Gastroesophageal sphincter (tissue), 4 donors: ENCODE measurements at places on chromosomes 4 and X.
A peak's percentile ranks its signal among the peaks of the same experiment; 100 is the strongest.

GRCh38 chr4:152100379-152101201 lies 339.8 kb upstream of the GATB start:
- ATAC-seq = peak; percentile 29

- no peak for ATAC-seq
Measured at GRCh38 chr4:140174543-140174942, 20.6 kb upstream of the MAML3 start.

DNA sequence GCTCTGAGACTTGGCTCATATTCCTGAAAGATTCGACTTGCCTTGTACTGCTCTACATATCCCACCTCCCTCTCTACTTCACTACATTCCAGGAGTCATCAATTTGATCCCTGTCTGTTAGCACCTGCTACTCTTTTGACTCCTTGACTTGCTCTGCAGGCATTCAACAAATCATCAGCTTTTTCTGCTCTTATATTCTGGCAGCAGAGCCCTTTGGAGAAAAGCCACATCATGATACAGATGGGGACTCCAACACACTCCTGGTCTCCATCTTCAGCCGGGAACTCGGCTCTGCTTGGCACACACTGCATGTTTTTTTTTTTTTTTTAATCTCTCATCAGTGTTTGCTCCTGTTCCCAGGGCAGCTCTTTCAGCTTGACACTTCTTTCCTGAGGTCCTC lies 293.2 kb upstream of the LCORL start:
- ATAC-seq = no peak

DNA sequence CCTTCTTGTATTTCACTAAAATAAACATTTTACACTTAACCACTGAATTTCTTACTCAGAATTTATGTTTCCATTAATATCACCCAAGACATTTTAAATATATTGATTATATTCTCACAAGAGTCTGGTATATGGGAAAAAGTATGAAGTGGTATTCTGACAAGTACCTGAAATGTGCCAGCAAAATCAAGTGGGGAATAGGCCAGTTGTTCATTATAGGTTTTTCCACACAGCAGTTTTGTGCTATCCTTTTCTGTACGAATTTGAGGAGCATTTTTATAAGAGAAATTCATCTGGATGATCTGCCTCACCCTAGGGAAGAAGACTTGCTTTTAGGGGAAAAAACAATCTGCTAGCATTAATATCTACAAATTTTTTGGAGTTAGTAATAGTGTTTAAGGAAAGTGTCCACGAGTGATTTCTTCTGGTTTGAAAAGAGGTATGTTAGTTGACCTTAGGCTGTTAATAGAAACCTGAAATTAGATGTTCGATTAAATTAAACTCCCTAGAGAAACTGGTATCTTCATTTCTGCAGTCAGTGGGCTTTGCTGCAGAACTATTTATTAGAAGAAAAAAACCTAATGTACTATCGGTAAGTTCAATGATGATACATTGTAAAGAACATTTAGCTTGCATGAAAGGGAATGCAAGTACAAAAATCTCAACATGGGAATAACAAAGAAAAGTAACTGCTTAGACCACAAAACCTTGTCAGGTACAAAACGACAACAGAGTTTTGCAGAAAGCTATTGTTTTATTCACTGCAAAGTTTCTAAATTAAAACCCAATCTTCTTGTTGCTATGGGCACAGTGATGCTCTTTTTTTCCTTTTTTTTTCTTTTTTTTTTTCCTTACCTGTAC lies 1.8 kb downstream of the KLF3 start:
- ATAC-seq = no peak

DNA sequence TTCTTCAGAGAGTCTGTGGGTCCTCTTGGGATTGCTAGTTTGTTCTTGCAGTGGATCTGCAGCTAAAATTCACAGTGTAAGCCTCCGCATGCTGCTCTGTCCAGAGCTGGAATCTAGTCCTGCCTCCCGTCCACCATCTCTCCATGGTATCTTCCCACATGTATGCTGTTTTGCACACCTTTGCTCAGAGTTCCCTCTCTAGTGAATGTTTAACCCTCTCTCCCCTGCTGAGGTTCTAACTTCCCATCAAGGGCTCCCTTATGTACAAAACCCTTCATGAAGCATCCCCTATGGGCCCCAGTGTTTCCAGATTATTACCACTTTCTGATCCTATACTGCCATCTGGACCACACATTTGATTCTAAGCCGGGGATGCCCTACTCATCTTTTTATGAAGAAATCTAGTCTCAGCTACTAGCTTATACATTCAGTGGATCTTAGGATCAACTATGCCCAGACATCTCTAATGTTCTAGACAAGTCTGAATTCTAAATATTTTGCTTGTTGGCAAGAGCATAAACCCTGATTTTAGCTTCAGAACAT lies 157.3 kb downstream of the CPEB2 start:
- ATAC-seq = no peak

DNA sequence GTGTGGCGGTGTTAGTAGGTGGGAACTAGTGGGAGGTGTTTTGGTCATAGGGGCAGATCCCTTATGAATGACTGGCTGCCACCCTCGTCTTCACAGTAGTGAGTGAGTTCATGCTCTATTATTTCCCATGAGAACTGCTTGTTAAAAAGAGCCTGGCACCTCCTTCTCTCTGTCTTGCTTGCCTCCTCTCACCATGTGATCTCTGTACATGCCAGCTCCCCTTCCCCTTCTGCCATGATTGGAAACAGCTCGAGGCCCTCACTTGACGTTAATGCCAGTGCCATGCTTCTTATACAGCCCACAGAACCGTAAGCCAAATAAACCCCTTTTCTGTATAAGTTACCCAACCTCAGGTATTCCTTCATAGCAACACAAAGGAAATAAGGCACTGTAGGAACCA lies 21.7 kb downstream of the PNMA6F start:
- no peak for ATAC-seq

GRCh38 chrX:16852617-16853179 lies 17.5 kb downstream of the RBBP7 start:
- no peak for ATAC-seq

DNA sequence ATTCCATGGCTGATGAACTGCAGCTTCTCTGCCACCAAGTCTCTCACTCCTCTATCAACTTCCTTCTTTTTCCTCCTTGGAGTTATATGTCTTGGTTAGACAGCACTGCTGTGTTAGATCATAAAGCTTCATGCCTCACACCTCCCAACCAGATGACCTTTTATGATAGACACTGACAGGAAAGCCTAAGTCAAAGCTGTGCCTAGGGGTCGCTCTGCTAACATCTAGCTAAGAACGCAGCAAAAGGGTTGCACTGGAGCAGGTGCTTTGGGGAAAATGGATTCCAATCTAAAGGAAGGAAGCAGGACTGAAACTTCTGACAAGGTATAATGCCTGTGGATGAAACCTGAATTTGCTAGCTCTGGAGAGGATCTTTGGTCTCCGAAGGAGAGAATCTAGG lies 509.7 kb downstream of the SMARCA1 start:
- no peak for ATAC-seq

- ATAC-seq = no peak
Measured at GRCh38 chr4:151727365-151727764, 33.4 kb downstream of the GATB start.

DNA sequence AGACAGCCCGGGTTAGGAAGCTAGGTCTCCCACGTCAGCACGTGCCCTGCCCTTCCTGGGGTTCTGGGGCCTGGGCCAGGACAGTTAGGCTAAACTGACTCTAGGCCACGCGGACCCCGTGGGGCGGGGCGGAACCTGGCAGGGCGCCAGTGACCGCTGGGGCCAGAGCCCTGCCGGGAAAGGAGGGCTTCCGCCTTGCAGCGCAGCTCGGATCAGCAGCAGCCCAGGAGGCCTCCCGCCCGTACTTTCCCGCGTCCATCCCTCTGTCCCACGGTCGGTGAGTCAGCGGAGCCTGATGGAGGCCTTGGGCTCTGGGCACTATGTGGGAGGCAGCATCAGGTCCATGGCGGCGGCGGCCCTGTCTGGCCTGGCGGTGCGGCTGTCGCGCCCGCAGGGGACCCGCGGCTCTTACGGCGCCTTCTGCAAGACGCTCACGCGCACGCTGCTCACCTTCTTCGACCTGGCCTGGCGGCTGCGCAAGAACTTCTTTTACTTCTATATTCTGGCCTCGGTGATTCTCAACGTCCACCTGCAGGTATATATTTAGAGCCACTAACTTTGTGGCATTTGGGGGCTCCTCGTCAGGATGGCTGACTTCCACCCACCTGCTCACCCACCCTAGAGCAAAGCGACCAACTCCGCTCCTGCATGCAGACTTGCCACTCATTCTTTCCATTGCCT lies at the start of gene SMIM10:
SMIM10 (plus strand) TSS at position 191 of the 681 bp plus-strand sequence; CDS start at position 296, 105 bp downstream.
- ATAC-seq = peak; percentile 94

- ATAC-seq = no peak
Measured at GRCh38 chrX:77433001-77433400, 14.2 kb upstream of the FGF16 start.

- peak; percentile 25 for ATAC-seq
Measured at GRCh38 chr4:190121759-190122158, 51.8 kb upstream of the DUX4 start.

DNA sequence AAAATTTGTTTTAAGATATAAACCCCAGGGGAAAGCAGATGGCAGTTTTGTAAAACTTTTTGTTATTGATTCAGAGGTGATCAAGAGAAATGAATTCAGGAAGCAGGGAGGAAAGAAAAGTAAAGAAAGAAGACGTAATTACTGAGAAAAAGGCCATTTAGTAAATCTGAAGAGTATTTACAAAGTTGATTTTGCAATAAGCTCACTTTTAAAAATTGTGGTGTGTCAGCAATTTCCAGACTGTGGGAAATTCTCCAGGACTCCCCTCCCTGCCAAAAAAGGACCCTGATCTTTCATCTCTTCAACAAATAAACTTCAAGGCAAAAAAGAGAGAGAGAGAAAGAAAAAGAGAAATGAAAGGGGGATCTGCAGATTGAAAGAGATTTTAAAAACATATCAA lies 36.6 kb downstream of the PCYT1B start:
- no peak for ATAC-seq

GRCh38 chr4:125338814-125339213 lies 24.1 kb downstream of the FAT4 start:
- no peak for ATAC-seq

DNA sequence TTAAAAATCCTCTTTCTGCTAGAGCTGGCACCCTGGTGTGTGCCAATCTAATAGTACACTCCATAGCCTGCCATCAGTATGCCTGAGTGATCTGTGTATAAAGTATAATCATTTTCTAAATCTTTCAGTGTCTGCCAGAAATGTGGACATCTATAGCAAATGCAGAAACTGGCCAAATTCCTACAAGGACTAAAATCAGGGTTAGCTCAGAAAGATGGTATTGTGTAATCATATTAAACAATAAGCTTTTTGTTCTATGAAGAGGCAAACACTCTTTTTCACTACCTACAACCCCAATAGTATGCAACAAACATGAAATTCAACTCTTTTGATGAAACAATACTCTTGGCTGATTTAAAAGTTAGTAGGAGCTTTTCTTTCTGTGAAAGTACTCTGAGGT lies 7.7 kb upstream of the TXLNG start:
- no peak for ATAC-seq

DNA sequence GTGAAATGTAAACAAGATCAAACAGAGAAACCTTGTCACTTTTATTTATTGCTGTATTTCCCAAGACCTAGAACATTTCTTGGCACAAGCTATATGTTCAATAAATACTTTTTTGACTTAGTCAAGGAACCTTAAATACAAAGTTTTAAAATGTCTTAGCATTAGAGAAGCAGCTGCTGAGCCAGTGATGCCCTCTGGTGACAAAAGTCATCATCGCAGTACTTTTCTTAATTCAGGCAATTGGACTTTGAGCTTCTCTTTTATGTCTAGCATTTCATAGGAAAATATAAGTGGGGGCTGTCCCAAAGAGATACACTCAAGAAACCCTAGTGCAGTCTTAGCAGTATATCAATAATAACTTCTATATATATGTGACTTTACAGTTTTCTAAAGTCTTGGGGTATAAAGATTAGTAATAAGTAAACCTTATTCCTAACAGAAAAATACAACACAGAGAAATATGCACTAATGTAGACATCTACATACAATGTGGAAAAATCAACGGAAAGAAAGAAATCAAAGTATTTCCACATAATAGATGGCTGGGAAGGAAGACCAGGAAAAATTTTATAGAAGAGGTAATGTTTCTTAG lies 118.4 kb downstream of the DTHD1 start:
- ATAC-seq = no peak

GRCh38 chrX:39442332-39442731 lies 641.1 kb downstream of the MID1IP1 start:
- ATAC-seq = no peak

DNA sequence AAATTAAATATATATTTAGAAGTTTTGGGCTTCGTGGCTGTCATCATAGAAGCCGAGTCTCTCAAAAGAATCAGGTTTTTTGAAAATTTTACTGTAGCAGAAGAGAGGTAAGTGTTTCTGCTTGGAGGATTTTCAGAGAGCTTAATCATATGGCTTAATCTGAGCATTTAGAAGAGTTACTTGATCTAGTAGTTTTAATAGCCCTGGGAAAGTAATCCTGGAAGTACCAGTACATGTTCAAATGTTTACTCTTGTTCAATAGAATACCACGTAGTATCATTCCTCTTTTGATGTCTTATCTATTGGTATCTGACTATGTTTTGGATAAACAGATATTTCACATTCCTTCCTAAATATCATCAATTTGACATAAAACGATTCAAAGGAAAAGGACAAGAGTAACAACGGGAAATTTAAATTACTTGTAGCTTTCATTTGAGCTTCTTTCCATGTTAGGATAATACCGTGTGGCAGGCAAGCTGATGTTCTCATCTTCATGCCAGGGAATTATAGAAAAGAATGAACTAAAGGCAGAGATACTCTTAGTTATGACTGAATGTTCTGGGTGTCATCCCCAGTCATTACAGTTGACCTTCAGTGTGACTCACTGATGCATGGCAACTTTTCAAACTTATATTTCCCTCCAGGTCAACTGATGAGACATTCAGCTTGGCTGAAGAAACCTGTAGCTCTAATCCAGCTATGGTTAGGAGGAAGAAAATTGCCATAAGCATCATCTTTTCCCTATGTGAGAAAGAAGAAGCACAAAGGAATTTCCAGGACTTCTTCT lies 89.8 kb downstream of the FNIP2 start:
- ATAC-seq = no peak

- no peak for ATAC-seq
Measured at GRCh38 chrX:14533867-14534266, 4.5 kb downstream of the GLRA2 start.

GRCh38 chrX:128717635-128718578 lies 665.7 kb upstream of the ACTRT1 start:
- no peak for ATAC-seq

GRCh38 chr4:10577018-10577417 lies 107.5 kb downstream of the CLNK start:
- ATAC-seq = no peak

DNA sequence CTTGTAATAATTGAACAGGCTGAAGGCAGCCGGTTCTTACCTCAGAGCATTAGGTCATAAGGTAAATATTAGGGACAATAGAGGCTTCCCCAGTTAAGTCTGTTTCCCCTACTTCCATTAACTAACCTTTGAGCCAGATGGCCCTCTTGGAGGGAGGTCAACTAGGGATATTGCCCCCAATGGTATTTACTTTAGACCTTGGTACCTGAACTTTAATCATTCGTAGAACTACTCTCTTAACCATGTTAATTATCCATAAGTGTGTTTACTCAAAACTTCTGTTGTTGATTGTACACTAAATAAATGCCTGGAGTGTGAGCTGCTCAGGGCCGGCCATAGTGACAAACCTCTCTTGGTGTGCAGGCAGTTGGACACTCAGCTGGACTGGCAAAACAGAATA lies 1843.5 kb upstream of the AGA start:
- no peak for ATAC-seq
